ENCODE measurements at places on chromosomes 11 and 22. TPM values are rescaled to one million over a fixed set of nuclear protein-coding genes. Genes with fewer than 3 reads are reported as not detected.

PICALM gene
- total RNA-seq, result 203 TPM

NPTXR gene
- under 0.01 TPM for total RNA-seq

HIRA gene
- total RNA-seq, result 22.4 TPM

GRCh38 chr22:36829370-36830002, 12.7 kb upstream of the PVALB start:
- no peak for DNase-seq

- DNase-seq, result peak; percentile 37
These were observed 55.5 kb downstream of the ABTB2 start for GRCh38 chr11:34302046-34302921.

DNA sequence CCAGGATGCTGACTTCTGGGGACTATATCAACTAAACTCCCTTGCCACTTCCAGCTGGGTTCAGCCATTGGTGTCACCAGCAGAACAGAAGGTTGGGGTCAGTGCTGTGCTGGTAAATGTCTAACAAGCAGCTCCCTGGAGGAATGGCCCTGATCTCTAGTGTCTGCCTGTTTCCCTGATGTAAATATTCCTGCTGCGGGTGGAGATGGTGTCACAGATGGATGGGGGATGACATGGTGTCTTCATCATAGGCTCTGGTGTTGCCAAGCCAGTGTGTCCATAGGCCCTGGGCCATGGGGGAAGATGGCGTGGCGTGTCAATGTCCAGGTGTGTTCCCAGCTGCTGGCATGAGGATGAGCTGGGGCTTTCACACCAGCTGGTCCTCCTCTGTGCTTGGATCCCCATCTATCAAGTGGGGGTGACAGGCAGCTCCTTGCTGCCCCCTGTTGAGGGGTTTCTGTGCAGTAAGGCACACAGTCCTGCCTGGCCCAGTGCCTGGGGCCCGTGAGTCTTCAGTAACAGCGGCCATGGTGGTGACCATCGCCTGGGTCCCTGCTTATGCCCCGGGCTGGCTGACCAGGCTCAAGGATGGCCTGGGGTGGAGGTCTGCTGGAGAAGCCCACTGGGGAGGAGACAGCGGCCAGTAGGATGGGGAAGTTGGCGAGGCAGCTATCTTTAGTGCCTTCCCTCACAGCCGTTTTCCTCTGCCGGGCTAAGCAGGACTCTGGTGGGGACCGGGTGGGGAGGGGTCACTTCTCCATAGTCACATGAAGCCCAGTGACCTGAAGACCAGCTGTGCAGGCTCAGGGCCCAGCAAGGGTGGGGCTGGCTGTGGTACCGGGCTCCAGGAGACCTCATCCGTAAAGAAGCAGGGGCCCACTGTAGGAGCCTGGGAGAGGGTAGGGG, 12.7 kb downstream of the RPL3 start:
- DNase-seq, result no peak

- DNase-seq, result no peak
These were observed 8.1 kb downstream of the TMA7B start for GRCh38 chr22:39967996-39968972.

DNA sequence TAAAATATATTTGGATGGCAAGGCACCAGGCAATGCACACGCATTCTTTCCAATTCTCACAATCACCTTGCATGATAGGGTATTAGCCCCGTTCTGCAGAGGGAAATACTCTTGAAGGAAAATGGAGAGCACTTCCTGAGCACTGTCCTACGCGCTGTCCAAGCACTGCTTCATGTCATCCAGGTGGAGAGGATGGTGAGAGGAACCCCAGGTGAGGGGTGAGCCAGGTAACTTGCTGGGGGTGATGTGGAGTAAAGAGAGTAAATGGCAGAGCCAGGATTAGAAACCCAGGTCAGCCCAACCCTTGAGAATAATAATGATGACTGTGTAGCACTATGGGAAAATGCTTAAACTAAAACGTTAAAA, 711 bp upstream of the PACSIN2 start:
- no peak for DNase-seq

- DNase-seq, result no peak
These were observed 86.7 kb downstream of the TBC1D22A start for GRCh38 chr22:46849101-46849500.

- no peak for DNase-seq
These were observed 97.7 kb downstream of the LARGE2 start for GRCh38 chr11:46020084-46020599.

DNA sequence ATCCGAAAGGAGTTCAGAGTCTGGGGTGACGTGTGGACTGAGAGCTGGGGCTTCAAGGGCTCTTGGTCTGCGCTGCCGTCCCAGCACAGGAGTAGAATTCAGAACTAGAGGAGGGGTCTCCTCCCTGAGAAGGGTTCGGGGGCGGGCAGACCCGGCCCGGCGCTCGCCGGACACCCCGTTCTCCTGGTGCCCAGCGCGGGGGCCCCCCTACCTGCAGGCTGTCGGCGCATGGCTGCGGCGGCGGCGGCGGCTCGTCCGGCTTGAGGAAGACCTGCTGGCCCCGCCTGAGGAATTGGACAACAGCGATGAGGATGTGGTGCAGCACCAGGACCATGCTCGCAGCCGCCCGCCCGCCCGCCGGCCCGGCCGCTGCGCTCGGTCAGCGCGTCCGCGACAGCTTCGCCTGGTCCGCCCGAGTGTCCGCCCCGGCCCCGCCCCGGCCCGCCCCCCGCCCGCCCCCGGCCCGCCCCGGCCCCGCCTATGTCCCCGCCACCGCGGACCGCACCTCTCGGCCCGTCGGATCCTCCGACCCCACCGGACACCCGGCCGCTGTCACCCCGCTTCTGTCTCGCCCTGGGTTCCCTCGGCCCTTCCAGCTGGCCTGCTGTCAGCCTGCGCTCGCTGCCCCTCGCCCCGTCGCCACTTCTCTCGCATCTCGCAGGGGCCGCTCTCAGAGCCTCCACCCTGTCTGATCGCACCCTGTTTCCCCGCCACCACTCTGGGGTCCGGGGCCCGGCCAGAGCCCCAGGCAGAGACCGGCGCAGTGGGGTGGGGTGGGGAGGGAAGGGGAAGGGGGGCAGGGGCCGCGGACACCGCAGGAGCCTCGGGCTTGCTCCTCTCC, 32.0 kb downstream of the PDE2A start:
- DNase-seq, result no peak

GRCh38 chr11:120589376-120589775, 77.8 kb downstream of the GRIK4 start:
- DNase-seq, result no peak

- DNase-seq, result no peak
These were observed 9.4 kb downstream of the MPST start for GRCh38 chr22:37028692-37029674.

Data from bronchial epithelial cell (primary cell).